RWPE1 (cell line): ENCODE measurements at places on chromosomes 6 and 20.

- DNase-seq = no peak
Measured at GRCh38 chr6:7047966-7048365, 59.8 kb upstream of the RREB1 start.

- no peak for DNase-seq
Measured at GRCh38 chr6:29629571-29629970, 3.4 kb downstream of the GABBR1 start.

- DNase-seq = no peak
Measured at GRCh38 chr6:159842035-159842434, 42.0 kb downstream of the PNLDC1 start.

- DNase-seq = no peak
Measured at GRCh38 chr6:11684901-11685480, 93.6 kb downstream of the ADTRP start.

DNA sequence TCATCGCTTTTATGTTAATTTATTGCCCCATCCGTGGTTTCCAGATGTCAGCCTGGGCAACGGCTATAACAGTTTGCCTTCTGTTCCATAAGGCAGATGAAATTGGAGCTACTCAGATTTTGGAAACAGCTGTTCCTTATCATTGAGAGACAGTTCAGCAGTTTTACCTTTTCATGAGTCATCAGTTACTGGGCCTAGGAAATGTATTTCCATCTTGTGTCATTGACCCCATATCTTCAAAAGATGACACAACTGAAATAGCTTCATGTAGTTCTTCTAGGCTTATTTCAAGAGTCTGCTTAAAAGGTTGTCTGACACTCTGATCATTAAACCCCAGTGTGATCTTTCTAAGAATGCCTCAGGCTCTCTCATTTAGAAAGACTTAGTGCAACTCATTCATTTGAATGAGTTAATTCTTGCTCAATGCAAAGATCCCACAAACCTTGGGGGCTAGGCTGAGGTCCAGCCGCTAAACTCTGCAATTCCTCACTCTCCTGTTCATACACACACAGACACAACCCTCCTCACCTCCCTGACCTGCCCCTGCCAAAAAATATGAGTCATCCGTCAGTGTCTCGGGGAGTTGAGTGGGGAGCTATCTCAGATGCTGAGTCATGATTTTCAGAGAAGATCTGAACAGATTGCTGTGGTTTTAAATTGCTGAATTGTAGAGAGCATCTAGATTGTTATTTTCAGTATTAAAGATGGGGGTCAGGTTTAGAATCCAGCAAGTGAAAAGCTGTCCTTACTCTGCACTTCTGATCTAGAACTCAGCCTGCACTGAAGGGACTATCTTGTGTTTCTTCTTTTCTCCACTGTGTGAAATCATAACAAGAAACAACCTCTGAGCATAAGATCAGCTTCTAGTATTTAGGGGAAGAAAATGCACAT lies 61.8 kb downstream of the RPP40 start:
- peak; percentile 93 for DNase-seq

DNA sequence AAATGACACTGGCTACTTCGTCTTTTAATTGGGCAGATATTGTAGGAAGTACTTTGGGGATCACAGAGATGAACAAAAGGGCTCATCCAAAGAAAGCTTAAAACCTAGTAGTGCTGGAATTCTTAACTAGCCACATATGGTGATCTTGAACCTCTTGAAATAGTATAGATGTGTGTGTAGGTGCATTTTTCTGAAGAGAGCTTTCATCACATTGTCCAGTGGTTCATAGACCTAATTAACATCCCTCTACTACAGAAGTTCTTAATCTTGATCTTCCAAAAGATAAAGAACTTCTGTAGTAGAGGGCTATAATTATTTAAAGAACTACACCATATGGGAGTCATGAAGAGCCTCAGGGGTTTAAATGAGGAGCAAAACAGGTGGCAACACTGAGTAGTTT lies 2.3 kb upstream of the PRIM2 start:
- no peak for DNase-seq

GRCh38 chr6:152151920-152152319 lies 344.4 kb downstream of the ESR1 start:
- DNase-seq = no peak

GRCh38 chr6:42482174-42482573 lies 30.4 kb upstream of the TRERF1 start:
- DNase-seq = no peak

DNA sequence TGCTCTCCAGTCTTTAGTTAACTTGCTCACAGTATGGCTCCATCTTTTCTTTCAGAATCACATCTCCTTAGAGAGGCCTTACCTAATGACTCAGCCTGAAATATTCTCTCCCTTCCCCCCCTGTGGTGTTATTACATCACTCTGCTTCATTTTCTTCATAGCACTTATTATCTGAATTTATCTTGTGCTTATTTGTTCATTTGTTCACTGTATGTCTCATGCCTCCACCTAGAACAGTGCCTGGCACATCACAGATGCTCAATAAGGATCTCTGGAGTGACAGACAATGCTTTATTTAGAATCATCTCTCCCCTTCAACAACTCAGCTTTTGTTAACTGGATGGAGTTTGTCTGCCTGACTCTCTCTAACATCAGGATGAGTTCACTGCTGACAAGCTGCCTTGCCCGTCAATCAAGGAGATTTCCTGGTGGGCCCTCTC lies 96.6 kb upstream of the MAN1A1 start:
- peak; percentile 20 for DNase-seq

- DNase-seq = no peak
Measured at GRCh38 chr6:130161683-130162404, 60.9 kb downstream of the SAMD3 start.
